ENCODE measurements at places on chromosomes 6 and 20. TPM values are rescaled to one million over a fixed set of nuclear protein-coding genes. Genes with fewer than 3 reads are reported as not detected.

The POM121L2 gene
- not detected for total RNA-seq

The DEF6 gene
- total RNA-seq = 0.38 TPM

The DEFB129 gene
- not detected for total RNA-seq

The JAG1 gene
- 24.6 TPM for total RNA-seq

- H3K27me3 ChIP-seq = no peaks in the 10 kb centered on the region
- H3K36me3 ChIP-seq = no peaks in the 10 kb centered on the region
- no peak overlapping the region for H3K4me3 ChIP-seq
- H3K27ac ChIP-seq = no peak overlapping the region
- no peak for DNase-seq
Measured at GRCh38 chr6:5416250-5416649, 154.9 kb downstream of the FARS2 start.

DNA sequence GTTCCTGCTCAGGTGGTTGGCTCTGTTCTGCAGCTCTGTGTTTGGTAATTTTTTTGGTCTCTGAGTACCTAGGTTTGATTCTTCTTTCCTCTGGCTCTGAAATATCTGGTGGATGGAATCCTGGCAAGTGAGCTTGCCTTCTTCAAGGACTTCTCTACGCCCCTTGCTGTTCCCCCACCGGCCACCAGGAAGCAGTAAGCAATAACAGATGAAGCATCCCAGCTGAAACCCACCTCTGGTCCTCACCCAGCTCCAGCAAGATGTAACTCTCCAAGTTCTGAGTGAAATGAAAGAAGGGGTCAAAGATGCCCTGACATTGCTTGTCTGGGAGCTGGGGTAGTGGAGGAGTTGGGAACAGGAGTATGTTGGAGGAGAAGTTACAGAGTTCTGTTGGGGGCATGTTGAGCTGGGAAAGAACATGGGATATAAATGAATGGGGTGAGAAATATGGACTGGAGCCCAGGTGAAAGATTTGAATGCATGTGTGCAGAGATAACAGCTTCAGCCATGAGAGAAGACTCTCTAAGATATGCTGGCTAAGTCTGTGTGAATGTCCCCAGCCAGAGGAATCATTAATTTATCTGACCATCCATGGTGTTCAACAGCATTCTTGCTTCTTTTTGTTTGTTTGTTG is 51.3 kb upstream of the GLP1R start:
- H3K4me3 ChIP-seq = no peak overlapping the region
- DNase-seq = peak; percentile 22
- no peaks in the 10 kb centered on the region for H3K4me1 ChIP-seq
- peaks cover 4% of the 10 kb centered on the region for H3K27me3 ChIP-seq

GRCh38 chr20:49597825-49598395 is 30.0 kb upstream of the PTGIS start:
- H3K27me3 ChIP-seq = no peaks in the 10 kb centered on the region
- no peak overlapping the region for H3K4me3 ChIP-seq

DNA sequence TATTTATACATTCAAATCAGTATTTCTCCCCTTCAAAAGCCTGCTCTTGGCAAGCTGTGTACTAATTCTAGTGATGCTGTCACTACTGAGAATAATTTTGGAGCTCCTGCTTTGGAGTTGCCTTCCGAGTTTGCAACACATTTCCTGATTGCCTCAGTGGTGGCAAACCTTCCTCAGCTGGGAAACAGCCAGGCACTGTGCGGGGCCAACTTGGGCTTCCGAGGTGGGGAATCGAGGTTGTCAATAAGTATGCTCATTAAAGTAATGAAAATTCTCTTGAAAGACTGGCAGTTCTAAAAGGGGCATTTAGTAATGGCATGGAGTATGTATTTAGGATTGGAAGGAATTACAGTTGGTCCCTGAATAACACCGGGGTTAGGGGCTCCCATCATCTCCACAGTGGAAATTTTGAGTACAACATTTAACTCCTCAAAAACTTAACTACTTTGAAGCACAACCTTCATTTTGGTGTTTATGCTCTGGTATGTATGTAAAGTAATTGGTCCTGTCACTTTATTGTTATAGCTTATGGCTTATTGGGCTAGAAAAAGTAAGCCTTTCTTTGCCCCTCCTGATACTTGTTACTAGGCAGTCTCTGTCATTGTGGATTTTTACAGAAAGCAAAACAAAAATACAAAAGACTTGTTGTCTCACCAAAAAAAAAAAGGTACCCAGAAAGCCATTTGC is 2.7 kb downstream of the PAQR8 start:
- no peaks in the 10 kb centered on the region for H3K36me3 ChIP-seq
- no peaks in the 10 kb centered on the region for H3K27me3 ChIP-seq
- DNase-seq = no peak
- H3K4me1 ChIP-seq = peaks cover 25% of the 10 kb centered on the region
- no peak overlapping the region for H3K27ac ChIP-seq

DNA sequence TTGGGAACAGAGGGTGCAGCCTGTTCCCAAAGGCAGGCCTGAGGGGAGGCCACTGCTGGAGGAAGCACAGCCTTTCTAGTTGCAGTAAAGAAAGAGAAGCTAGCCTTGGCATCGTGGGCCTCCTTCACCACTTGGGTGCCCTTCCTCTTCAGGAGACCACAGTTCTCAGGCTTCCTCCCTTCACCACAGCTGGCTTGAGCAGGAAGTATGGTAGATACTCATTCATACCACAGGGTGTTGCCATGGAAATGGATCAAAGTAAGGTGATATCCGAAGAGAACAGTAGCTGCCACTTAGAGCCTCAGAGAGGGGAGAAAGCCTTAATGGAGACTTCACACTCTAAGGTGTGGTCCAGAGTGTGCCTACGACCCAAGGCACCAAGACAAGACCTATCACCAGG is 120.4 kb upstream of the RIPOR2 start:
- no peak overlapping the region for H3K27ac ChIP-seq
- no peaks in the 10 kb centered on the region for H3K27me3 ChIP-seq
- no peaks in the 10 kb centered on the region for H3K36me3 ChIP-seq
- peaks cover under 1% of the 10 kb centered on the region for H3K4me1 ChIP-seq

DNA sequence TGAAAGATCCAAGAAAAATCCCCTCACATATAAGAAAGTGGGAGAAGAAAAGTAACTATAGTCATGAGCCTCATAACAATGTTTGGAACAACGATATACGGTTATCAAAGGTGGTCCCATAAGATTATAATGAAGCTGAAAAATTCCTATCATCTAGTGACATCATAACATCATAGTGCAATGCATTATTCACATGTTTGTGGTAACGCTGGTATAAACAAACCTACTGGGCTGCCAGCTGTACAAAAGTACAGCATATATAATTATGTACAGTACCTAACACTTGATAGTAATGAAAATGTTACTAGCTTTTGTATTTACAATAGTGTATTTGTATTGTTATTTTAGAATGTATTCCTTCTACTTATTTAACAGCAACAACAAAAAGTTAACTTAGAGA is 240.7 kb downstream of the RNGTT start:
- no peak overlapping the region for H3K27ac ChIP-seq
- H3K4me1 ChIP-seq = no peaks in the 10 kb centered on the region
- no peaks in the 10 kb centered on the region for H3K27me3 ChIP-seq
- no peak for DNase-seq
- no peak overlapping the region for H3K4me3 ChIP-seq

DNA sequence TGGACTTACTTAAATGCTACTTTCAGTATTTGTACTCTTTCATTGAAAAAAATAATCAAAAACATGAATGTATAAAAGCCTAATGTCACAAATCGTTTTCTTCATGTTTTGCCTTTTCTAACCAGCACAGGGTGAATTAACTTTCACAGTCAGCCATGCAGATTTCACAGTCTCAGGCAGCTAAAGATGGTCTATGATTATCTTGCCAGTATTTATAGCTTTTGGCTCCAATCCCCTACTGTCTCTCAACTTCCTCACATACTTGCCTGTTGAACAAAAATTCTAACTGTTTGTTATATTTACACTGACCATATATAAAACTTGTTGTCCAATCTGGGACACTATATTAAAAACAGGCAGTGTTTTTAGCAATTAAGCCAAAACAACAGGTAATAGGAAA is 358.2 kb downstream of the ARHGAP18 start:
- H3K36me3 ChIP-seq = no peaks in the 10 kb centered on the region
- H3K4me1 ChIP-seq = peaks cover 48% of the 10 kb centered on the region
- no peak for DNase-seq
- no peaks in the 10 kb centered on the region for H3K27me3 ChIP-seq
- H3K27ac ChIP-seq = peak overlapping the region; percentile 61

DNA sequence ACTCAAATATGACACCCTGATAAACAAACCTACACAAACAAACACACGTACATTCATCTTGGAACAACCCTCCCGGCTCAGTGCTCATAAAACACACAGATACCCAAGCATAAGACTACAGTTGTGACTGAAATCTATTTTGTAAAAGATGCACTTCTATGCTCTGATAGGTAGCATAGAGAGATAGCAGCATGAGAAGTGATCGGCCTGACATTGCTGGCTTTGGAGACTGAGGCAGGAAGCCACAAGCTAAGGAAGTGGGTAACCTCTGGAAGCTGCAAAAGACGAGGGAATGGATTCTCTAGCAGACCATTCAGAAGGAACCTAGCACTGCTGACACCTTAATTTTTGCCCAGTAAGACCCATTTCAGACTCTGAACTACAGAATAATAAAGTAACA is 1.6 kb upstream of the RNF39 start:
- peaks cover 64% of the 10 kb centered on the region for H3K27me3 ChIP-seq
- no peak for DNase-seq
- H3K27ac ChIP-seq = no peak overlapping the region
- no peaks in the 10 kb centered on the region for H3K36me3 ChIP-seq
- H3K4me3 ChIP-seq = no peak overlapping the region
- H3K4me1 ChIP-seq = peaks cover 17% of the 10 kb centered on the region

GRCh38 chr6:30691208-30691847 is 544 bp upstream of the NRM start:
- no peak for DNase-seq
- H3K27me3 ChIP-seq = no peaks in the 10 kb centered on the region
- H3K4me1 ChIP-seq = peaks cover 27% of the 10 kb centered on the region
- H3K36me3 ChIP-seq = no peaks in the 10 kb centered on the region

Data from heart left ventricle (tissue), 16 donors.